ENCODE measurements at places on chromosomes 7 and 10.

- DNase-seq: no peak
Measured at GRCh38 chr10:133076274-133077038, 11.3 kb upstream of the ADGRA1 start.

DNA sequence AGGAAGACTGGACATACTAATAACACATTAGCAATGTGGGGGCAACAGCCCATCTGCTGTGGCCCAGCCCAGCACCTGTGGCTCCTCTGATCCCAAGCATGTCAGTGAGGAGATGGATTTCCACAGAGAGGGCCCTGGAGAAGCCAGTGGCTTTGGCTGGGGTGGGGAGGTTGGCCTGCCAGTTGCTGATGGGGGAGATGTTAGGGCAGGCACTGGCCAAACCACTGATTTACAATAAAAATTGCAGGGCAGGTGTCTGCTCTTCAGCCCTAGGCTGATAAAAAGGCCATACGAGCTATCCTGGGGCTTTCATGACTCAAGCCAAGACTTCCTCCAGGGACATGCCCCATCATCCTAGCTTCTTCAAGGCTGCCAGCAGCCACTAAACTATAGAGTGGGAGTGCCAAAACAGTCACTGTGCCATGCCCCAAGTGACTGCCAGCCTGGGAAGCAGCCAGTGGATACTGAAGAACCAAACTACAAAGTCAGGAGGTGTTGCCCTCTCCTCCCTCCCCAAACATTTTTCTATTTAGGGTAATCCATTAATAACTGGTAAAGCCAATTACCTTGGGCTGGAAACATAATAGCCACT lies 37.8 kb downstream of the DPCD start:
- DNase-seq: no peak

GRCh38 chr7:154881526-154881925 lies 121.4 kb downstream of the PAXIP1 start:
- no peak for DNase-seq

GRCh38 chr7:137934176-137934826 lies 67.6 kb downstream of the CREB3L2 start:
- DNase-seq: no peak

DNA sequence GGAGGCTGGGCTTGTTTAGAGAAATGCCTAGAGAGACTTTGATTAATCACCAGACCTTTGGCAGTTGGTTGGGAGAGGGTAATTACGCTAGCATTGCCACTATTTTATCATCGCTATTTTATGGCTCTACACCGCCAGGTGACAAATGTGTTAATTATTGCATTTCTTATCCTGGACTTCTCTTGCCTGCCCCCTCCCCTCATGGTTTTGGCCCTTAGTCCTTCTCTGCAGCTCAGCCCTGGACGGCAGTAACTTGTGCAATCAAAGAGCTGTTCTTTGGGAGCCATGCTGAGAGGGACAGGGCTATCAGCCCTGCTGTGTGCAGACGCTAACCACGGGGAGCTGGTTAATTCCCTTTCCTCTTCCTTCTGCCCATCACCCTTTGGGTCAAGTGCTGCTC lies 585.0 kb downstream of the AUTS2 start:
- no peak for DNase-seq

GRCh38 chr7:30424506-30424905 lies 54.1 kb downstream of the NOD1 start:
- no peak for DNase-seq

- no peak for DNase-seq
Measured at GRCh38 chr7:43148161-43148731, 35.8 kb downstream of the HECW1 start.

DNA sequence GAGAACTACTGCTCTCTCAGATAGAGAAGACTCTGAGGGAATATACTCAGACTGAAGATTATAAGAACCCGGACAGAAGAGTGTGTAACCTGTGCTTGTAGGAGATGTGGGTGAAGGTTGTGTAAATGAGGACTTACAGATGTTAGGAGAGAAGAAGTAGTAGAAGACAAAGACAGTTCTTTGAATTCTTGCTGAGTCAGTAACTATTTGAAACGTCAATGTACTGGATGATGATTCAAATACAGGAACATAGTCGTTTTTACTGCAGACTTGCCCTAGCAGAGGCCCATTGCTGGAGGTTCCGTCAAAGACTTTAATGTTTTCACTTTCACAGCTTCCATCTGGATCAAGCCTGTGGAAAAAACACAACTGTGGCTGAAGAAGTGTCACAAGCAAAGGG lies 6.8 kb downstream of the CUZD1 start:
- DNase-seq: no peak

DNA sequence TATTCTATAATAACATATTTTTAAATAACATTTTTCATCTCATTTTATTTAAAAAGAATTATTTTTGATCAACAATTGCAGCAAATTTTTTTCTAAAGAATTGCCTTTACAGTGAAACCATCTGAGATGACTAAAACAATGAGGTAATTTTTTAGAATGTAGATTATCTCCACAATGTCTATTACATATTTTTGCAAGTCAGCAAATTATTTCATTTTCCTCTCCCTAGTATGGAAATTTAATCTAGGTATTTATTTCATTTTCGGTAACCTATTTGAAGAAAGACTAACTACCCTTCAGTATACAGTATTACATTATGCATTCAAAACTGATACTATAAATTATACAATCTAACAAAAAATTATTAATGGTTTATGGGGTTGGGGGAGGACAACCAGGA lies 213.2 kb upstream of the SP4 start:
- no peak for DNase-seq

- no peak for DNase-seq
Measured at GRCh38 chr7:1669064-1669951, 769 bp upstream of the ELFN1 start.

DNA sequence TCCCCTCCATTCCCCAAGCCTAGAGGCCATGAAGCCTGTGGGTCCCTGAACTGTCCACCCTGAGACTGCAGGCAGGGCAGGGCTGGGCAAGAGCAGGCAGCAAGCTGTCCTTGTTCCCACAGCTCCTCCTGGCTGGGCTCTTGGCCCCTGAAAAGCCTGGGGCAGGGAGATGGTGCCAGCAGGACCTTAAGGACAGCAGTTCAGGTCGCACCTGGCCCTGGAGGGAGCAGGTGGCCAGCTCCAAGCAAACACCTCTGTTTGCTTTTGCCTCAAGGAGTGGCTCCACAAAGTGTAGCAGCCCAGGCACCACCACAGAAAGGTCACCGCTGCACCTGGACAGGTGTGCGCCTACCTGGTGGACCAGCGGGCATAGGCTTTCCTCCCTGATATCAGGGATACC lies 5.2 kb downstream of the RET start:
- no peak for DNase-seq

DNA sequence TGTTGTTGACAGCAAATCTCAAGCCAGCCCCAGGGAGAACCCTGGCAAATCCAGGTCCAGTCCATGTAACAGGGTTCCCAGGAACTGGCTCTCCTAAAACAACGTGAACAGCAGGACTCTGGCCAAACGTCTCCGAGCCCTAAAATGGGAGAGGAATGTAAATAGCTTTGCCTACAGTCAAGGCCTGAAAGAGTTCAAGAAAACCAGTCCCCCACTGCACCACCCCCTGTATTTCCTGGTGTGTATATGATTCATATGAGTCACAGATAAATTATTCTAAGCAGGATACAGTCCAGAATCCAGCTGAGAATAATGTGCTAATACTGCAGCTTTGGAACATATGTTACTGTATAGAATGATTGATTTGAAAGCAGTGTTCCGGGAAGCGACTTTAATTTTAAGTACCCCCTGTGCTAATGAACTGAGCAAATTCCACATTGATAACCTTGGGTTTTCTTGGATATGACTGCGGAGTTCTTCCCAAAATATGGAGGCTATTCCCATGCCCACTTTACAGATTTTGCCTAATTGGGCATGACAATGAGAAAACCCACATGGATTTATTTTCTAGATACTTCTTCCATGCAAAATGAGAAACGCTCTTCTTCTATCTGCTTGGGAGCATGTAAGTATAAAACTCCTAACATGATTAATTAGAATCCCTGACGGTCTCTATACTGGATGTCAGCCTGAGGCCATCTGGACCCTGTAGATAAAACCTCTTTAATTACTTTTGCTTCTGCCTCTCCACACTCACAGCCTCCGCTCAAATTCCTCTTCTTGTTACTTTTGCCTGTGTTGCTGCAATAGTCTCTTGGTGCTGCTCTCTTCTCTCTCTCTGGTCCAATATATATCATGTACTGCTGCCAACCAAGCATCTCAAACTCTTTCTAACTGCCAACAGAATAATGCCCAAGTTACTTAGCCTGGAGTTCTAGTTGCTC lies 50.2 kb downstream of the LAMB4 start:
- DNase-seq: no peak

DNA sequence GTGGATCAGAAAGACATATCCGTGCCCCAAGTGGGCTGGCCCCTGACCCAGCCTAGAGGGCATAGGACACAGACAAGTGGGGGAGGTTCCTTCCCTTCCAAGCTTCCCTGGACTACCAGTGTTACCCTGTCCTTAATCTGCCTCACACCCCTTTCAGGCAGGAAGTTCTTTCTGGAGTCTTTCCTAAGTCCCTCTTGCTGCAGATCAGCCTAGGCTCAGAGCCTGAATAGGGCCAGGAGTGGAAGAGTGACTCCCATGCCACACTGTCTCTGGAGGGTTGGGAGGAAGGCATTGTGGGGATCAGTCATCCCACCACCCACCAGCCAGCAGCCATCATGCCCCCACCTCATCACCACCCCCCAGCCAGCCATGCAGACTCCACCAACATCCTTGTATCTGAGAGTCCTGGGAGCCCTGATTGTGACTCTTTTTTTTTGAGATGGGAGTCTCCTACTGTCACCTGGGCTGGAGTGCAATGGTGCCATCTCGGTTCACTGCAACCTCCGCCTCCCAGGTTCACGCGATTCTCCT lies 22.6 kb downstream of the POLL start:
- DNase-seq: no peak

DNA sequence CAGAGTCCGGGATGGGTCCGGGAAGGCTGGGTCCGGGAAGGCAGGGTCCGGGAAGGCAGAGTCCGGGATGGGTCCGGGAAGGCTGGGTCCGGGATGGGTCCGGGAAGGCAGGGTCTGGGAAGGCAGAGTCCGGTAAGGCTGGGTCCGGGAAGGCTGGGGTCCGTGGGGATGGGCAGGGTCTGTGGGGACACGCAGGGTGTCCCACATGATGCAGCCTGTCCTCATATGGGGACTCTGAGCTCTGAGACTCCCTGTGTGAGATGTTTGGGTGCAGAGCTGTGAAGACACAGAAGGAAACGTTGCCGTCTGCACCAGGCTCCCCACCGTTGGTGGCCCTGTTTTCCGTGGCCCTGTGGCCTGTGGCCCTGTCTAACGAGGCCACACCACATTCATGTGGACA lies 45.7 kb upstream of the ADGRA1 start:
- no peak for DNase-seq

GRCh38 chr7:69992938-69993337 lies 394.7 kb downstream of the AUTS2 start:
- DNase-seq: no peak

DNA sequence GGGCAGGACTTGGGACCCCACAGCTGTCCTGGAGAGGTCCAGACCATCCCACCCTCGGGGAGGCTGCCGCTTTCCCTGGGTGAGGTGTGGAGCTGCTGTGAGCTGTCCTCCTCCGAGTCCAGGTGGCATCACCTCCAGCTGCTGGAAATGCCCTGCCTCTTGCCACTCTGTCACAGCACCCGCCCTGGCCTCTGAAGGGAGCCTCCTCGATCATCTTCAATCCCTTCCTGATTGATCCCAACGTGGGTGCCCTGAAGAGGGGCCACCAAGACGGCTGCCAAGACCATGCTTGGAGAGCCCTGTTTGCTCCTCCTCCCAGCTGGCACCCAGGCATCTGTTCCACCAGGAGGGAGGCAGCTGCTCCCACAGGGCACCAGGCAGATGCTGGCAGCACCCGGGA lies 4.6 kb downstream of the C10orf105 start:
- no peak for DNase-seq

DNA sequence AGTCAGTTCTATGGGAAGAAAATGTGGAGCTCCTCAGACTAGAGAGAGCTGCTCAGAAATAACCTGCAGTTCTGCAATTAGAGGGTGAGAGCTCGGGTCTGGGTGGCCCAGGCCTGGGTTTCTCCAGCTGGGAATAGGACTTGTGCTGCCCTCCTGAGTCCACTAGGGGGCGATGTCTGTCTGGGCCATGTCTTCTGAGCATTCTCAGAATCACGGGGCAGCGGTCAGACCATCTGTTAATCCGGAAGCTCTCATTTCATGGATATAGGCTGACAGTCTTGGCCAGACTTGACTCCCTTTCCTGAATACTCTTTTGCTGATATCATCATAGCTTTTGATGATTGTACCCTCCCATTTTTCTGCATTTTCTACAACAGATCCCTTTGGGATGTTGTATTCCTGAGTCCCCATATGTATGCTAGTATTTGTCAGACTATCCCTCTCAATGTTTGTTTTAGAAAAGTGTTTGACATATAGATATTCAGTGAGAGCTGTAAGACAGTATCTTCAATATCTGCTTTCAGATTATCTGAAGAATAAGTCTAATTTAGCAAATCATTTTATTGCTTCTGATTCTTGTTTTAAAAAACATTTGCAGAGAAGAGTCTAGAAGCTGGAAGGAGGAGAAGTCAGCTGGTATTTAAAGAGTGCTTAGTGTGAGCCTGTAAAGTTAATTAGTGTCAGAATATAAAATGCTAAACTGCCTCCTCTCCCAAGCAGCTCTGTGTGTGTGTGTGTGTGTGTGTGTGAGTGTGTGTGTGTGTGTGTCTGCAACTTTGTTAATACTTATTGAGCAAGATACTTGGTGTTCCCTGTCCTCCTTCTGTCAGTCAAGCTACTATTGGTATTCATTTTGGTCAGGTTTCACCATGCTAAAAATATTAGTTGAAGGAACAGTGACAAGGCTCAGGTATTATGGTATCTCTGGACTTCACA lies 38.0 kb downstream of the STARD3NL start:
- DNase-seq: peak; percentile 57

GRCh38 chr10:1552881-1553670 lies 184.2 kb downstream of the ADARB2 start:
- no peak for DNase-seq

- no peak for DNase-seq
Measured at GRCh38 chr10:57959318-57960006, 308.2 kb downstream of the IPMK start.

GRCh38 chr10:90929179-90929578 lies 8.3 kb upstream of the ANKRD1 start:
- no peak for DNase-seq

DNA sequence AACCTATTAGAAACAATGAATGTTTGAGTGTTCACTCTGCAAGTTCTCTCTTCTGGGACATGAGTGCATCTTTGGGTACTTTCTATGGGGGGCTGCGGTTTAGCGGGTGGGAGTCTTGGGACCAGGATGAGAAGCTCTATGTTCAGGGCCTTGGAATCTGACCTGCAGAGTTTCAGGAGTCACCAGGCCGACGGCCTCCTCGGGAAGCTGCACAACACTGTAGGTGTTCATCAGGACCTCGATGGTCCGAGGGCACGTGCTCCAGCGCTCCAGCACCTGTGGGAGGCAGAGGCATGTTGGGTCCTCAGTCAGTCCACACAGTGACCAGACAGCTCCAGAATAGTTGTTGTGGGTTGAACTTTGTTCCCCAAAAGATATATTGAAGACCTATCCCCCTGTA lies 8.9 kb upstream of the GBX1 start:
- no peak for DNase-seq

All from activated T-cell treated with anti-CD3 and anti-CD28 coated beads for 1 hour (primary cell).